Activated T-cell treated with anti-CD3 and anti-CD28 coated beads for 24 hours (primary cell): ENCODE measurements at places on chromosomes 5 and 9.

GRCh38 chr9:88925481-88925880, 65.8 kb upstream of the S1PR3 start:
- no peak for DNase-seq

GRCh38 chr9:136634904-136635303, 27.8 kb upstream of the EGFL7 start:
- no peak for DNase-seq

- DNase-seq, result no peak
These were observed 28.6 kb downstream of the CYFIP2 start for GRCh38 chr5:157294407-157295091.

GRCh38 chr5:126359884-126360283, 63.3 kb upstream of the GRAMD2B start:
- no peak for DNase-seq

GRCh38 chr9:126959336-126959735, 44.8 kb downstream of the RALGPS1 start:
- DNase-seq, result no peak

DNA sequence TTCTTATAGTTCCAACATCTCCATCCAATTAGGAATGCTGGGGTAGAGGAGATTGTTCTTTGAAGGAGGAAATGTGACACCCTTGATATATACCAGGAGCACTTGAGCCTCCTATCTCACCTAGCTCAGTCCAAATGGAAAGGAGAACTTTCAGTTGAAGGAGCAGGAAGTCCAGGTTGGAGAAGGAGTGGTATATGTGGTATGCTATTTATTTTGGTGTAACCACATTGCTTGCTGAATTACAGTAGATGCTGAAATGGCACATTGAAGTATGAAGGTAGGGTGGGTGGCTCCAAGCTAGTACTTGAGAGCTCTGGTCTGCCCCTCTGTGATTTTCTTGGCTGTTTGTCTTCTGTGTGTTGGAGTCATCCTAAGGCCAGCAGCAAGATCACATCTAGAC, 6.1 kb downstream of the CSNK1G3 start:
- DNase-seq, result no peak

DNA sequence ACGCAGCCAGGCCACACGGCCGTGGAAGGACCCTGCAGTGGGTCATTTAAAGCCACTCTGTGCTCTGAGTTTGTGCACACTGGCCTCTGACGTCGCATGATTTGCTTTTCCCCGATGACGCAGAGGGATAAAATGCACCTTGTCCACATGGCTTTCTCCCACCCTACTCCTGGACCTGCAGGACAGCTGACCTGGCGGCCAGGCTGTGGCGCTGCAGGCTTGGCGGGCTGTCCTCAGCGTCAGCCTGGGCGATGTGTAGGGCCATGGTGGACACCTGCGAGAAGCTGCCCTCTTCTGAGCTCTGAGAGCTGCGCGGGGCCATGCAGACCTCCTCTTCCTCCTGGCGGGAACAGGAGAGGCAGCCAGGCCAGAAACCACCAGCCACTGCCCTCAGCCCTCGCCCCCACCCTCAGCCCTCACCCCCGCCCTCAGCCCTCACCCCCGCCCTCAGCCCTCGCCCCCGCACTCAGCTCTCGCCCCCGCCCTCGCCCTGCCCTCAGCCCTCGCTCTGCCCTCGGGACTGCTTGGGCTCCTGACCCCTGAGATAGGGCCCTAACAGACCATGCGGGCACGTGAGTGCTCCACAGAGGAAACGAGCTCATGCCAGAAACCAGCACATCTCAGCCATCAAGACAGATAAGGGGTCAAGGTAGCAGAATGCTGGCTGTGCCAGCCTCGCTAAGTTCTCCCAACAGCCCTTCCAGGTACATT, 20.0 kb upstream of the SCGB3A1 start:
- DNase-seq, result no peak

DNA sequence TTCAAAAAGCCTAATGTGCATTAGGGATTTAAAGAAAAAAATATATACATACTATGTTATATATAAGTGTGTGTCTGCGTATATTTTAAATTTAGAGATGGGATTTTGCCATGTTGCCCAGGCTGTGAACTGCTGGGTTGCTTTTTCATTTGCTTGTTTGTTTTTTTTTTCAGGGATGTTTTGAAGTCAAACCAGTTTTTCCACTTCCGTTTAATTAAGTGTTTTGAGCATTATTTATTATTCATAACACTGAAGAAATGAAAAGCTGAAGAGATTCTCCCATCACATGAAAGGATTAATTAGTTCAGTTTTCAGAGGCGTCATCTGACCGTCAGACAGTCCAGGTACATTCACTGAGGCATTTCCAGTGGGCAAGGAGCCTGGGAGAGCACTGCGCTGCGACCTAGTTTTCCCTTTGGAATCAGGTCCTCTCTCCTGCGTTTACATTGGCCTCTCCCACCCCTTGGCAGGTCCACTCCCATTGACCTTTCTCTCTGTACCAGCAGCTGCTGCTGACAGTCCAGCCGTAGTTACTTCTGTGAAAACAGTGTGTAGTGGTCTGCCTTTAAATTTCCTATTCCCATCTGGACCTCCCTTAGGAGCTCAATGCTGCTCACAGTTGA, 26.0 kb downstream of the ARRDC3 start:
- DNase-seq, result no peak

GRCh38 chr9:98306384-98307145, 51.1 kb upstream of the TBC1D2 start:
- no peak for DNase-seq

DNA sequence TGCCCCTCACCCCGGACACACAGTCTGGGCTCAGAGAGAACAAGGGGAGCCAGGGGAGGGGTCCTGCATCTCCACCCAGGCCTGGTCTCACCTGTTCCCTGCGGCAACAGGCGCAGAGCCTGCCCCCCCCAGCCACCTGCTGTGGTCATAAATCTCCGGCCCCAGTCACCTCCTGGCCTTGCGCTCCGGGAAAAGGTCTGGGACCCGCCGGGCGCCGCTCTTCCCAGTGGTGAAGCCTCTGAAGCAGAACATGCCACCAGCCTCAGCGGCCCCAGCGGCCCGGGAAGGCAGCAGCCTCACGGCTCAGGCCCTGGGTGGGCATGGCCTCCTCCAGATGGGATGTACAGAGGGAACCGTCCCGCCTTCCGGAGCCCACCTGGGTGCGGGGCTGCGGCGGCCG, 20.6 kb downstream of the NOTCH1 start:
- DNase-seq, result no peak

DNA sequence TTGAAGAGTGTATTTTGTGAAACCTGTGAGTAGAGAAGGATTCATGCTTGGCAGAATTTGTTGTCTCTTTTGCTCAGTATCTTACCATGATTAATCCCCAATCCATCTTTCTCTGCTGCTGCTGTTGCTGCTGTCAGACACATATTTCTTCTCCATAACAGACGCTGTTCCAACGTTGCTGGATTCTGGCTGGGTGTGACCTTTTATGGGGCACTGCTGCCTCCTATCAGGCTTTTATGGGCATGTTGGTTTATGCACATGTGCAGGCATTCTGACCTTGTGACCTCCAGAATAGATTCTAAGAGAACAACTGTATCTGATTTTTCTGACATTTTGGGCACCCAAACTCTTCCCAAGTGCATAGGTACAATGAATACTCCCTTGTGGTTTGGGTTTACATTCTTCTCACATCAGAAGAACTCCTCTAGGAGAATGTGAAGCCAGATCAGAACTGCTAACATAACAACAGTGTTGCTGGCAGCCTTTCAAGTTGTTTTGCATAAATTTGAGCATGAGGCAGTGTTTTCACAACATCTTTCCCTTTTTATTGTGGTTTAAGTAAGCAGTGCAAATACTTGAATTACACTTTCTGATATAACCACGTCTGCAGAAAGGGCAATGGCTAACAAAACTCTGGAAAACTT, 9.2 kb upstream of the ISL1 start:
- no peak for DNase-seq

GRCh38 chr5:93612855-93613243, 29.8 kb downstream of the NR2F1 start:
- DNase-seq, result no peak

DNA sequence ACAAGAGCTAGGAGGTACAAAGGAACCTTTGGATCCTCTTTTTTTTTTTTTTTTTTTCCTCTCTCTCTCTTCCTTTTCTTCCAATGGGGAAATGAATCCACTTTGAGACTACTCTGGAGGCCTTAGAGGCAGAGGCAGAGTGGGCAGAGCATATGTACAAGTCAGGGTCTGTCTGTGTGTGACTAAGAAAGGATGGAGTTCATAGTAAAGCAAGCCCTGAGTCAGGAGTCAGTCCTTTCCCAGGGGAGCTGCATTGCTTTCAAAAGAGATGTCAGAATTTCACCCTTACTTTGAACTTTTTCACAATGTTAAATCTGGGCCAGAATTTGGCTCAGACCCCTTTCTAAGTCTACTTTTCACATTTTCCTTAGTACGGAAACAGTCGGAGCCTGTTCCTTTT, 792.4 kb upstream of the C9orf72 start:
- no peak for DNase-seq

DNA sequence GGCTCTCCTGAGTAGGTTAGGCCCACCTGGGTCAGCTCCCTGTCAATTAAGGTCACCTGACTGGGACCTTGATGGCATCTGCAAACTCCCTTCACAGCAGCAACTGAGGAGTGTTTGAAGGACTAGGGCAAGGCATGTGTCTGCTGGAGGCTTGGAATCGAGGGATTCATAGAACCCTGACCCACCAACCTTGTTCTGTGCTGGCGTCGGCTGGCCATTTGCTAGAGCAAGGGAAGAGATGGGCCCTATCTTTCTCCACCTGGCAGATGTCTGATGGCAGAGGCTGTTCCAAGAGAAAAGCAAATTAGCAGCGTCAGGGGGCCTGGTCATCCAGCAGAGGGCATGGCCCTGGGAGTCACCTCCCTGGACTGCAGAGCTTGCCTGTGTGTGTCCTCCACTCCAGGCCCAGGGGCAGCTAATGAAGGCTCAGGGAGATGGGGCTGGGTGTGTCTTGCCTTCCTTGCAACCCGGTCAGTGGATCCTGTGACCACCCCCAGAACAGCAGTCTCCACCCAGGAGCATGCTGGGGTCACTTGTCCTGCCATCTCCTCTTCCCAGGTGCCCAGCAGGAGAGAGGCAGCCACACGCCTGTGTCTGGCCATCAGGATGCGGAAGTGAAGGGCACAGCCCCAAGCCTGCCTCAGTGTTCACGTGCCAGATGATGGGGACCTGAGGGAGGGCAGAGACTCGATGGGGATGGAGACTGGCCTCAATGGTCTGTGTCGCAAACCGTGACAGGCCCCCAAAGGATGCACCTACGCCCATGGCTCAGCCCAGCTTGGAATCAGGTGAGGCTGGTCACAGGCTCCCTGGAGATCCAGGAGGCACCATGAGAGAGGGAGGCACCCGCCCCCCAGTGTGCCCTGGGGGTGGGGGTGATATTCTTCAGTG, 53.9 kb downstream of the BARX1 start:
- DNase-seq, result no peak

DNA sequence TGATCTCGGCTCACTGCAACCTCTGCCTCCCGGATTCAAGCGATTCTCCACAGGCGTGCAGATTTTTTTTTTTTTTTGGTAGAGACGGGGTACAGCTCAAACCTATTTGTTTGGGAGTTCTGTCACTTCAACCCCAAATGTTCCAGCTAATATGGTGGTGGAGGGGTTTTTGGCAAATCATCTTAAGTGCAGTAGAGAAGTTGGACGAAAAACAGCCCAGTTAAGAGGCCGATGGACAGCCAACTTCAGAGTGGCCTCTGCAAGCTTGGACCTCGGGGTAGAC, 756 bp upstream of the PRR7 start:
- no peak for DNase-seq

- no peak for DNase-seq
These were observed 1238.0 kb upstream of the NUDT12 start for GRCh38 chr5:104800440-104801048.

DNA sequence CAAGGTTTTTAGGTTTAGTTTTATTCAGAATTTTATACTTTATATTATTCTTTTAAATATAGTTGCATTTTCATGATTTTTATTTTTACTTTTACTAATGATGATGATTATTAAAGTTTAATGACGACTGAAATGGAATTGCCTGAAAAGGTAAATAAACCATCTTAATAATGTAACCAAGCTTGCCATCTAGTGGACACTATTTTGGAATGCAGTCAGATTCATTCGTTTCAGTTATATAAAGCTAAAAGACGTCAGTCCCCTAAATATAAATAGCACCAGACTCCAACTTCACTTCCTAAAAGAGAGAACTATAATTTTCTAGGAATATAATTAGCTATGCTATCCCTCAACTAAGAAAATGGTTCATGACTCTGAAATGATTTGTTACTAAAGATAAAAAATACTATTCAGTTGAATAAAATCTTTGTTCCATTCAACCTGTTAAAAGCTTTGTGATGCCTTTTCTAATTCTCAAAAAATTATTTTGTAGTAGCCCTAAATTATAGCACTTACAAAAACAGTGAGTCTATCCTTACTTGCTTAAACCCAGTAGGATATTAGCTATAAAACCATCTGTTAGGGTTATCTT, 19.9 kb downstream of the ABITRAM start:
- DNase-seq, result no peak

- DNase-seq, result no peak
These were observed 176.4 kb upstream of the CHD1 start for GRCh38 chr5:99105216-99105615.

DNA sequence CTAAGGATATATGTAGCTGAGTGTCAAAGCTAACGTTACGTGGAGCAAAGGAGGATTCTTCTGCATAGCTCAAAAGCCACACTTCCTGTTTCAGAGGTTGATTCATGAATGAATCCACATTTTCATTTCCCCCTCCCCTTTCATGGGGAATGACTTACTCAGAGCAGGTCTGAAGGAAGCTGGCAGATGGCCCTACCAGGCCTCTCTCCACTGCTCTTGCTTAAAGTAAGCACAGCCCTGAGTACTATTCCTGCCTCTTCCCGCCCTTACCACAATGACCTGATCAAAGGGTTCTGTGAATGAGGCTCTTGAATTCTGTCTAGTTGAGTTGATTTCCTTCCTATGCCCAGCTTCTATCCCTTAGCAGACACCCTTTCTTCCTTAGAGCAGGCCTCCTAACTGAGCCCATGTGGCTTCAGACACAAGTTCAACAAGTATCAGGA, 6.3 kb downstream of the IGIP start:
- DNase-seq, result no peak

GRCh38 chr9:70587201-70587600, 172.7 kb upstream of the KLF9 start:
- no peak for DNase-seq

GRCh38 chr9:38183994-38184568, 115.1 kb upstream of the SHB start:
- no peak for DNase-seq
